PC-9 (cell line): ENCODE measurements at places on chromosomes 6 and 20. TPM values are rescaled to one million over a fixed set of nuclear protein-coding genes. Genes with fewer than 3 reads are reported as not detected.

Gene FANCE
- 6.9 and 9.6 TPM in 2 replicates for total RNA-seq

Gene OR2B6
- total RNA-seq, result 1.5 and 1.6 TPM in 2 replicates

Gene ZNF165
- 10.5 and 12.6 TPM in 2 replicates for total RNA-seq

Gene CLDN20
- not detected in 2 replicates for total RNA-seq

Gene NRN1
- total RNA-seq, result not detected in 2 replicates

Gene TAGAP
- total RNA-seq, result 0.23 TPM in 1 of 2 replicates, not detected in the other

Gene DLK2
- 3.6 and 6.2 TPM in 2 replicates for total RNA-seq

Gene CST8
- total RNA-seq, result not detected in 2 replicates

Gene TENT5A
- total RNA-seq, result 2.0 and 2.2 TPM in 2 replicates

Gene NRSN1
- total RNA-seq, result not detected in 2 replicates

Gene LIME1
- total RNA-seq, result 18.7 and 24.8 TPM in 2 replicates

Gene THEMIS
- not detected in 2 replicates for total RNA-seq

Gene MCHR2
- total RNA-seq, result not detected in 2 replicates

Gene ALDH8A1
- total RNA-seq, result 0.83 and 1.1 TPM in 2 replicates

Gene PSORS1C1
- total RNA-seq, result 29.2 and 34.2 TPM in 2 replicates

- H3K36me3 ChIP-seq, result no peaks in the 10 kb centered on the region
- H3K4me1 ChIP-seq, result no peaks in the 10 kb centered on the region
- no peak overlapping the region for H3K27ac ChIP-seq
These were observed 209.3 kb upstream of the TAB2 start for GRCh38 chr6:149108038-149108748.

GRCh38 chr6:157533048-157533871 lies 152.3 kb downstream of the ZDHHC14 start:
- no peak overlapping the region for H3K4me3 ChIP-seq
- peaks cover 65% of the 10 kb centered on the region for H3K4me1 ChIP-seq
- no peak overlapping the region for H3K27ac ChIP-seq
- no peak for DNase-seq
- H3K36me3 ChIP-seq, result no peaks in the 10 kb centered on the region
- no peaks in the 10 kb centered on the region for H3K27me3 ChIP-seq

GRCh38 chr6:105546754-105547153 lies 143.9 kb upstream of the PREP start:
- DNase-seq, result no peak
- no peaks in the 10 kb centered on the region for H3K36me3 ChIP-seq
- no peaks in the 10 kb centered on the region for H3K4me1 ChIP-seq
- H3K27me3 ChIP-seq, result no peaks in the 10 kb centered on the region
- no peak overlapping the region for H3K4me3 ChIP-seq

- no peak overlapping the region for H3K4me3 ChIP-seq
- no peaks in the 10 kb centered on the region for H3K36me3 ChIP-seq
- H3K4me1 ChIP-seq, result no peaks in the 10 kb centered on the region
- DNase-seq, result no peak
- H3K27ac ChIP-seq, result no peak overlapping the region
These were observed 2.6 kb downstream of the EPHA7 start for GRCh38 chr6:93416571-93417420.

- H3K27me3 ChIP-seq, result no peaks in the 10 kb centered on the region
- no peak overlapping the region for H3K4me3 ChIP-seq
These were observed 262.6 kb downstream of the NKAIN2 start for GRCh38 chr6:124066269-124066668.

- DNase-seq, result no peak
- no peaks in the 10 kb centered on the region for H3K36me3 ChIP-seq
- H3K4me3 ChIP-seq, result no peak overlapping the region
- no peak overlapping the region for H3K27ac ChIP-seq
- no peaks in the 10 kb centered on the region for H3K4me1 ChIP-seq
These were observed 379.0 kb downstream of the EPHA7 start for GRCh38 chr6:93040375-93040774.

DNA sequence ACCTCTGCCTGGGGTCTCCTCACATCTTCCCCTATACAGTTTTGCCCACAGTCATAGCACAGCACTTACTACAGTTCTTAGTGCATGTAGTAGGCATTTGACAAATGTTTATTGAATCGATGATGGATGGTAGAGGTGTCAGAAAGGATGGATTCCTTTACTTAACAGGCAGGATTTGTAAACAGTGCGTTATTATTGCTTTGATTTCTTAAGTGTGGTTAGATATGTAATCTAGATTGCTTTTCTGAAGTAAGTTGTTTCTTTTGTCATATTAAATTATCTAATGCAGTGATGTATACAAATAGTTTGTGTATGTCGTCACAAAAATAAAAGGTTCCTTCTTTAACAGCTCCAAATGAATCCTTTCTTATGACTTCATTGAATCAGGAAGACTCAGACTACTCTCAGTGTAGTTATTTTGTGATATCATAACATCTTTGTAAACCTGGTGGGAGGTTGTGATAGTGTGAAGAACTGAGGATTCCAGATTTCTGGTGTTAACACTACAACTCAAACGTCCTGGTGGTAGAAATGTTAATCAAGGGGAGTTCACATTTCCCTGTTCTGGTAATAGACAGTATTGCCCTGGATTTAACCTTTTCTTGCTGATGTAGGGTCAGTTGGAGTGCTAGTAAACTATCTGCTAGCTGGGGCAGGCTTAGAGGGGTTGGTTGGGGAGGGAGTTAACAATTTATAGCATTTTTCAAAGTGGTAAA lies 87.7 kb downstream of the HIVEP1 start:
- no peaks in the 10 kb centered on the region; the same call in 1 of the 2 replicates for H3K4me1 ChIP-seq
- H3K36me3 ChIP-seq, result no peaks in the 10 kb centered on the region
- no peak for DNase-seq

DNA sequence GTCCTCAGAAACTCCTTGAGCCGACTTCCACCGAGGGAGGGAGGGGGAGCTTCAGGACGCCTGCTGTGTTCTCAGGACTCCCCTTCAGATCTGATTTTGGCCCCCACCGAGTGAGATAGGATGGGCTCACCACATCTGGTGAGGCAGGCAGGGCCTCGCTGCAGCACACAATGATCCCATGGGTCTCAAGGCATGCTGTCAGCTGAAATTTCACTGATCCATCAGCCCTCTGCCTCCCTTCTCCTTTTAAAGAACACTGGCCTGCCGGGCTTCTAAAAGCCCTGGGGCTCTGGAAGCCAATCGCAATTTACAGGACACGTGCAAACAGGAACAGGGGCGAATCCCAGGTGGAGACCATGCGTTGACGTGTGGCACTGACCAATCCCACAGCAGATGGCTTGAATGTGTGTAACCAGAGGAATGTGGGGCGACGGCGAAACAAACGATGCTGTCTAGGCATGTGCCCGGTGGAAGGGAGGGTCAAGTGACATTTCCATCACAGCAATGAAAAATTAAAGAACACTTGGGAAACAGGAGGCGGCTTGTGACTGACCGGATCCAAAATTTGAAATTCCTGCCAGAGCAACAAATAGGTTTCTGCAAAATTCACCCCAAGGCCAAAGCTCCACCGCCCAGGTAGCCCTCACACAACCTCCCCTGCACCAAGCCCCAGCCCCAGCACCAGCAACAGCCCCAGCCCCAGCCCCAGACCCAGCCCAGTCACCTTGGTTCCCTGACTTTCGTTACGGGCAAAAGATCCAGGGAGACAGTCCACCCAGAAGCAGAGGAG lies 167.1 kb upstream of the ZNF337 start:
- H3K4me1 ChIP-seq, result peaks cover 10% of the 10 kb centered on the region; the same call in 1 of the 2 replicates
- peak; percentile 55 for DNase-seq
- no peak overlapping the region for H3K27ac ChIP-seq
- peak overlapping the region; percentile 71 for H3K4me3 ChIP-seq
- no peaks in the 10 kb centered on the region for H3K36me3 ChIP-seq

- H3K4me1 ChIP-seq, result no peaks in the 10 kb centered on the region
- no peak overlapping the region for H3K27ac ChIP-seq
- no peaks in the 10 kb centered on the region for H3K36me3 ChIP-seq
- H3K4me3 ChIP-seq, result no peak overlapping the region
- DNase-seq, result no peak
- H3K27me3 ChIP-seq, result no peaks in the 10 kb centered on the region
These were observed 280.8 kb upstream of the MARCKS start for GRCh38 chr6:113576310-113576709.

GRCh38 chr6:122673343-122673961 lies 63.2 kb downstream of the PKIB start:
- peak overlapping the region; percentile 8; the same call in 1 of the 2 replicates for H3K27ac ChIP-seq
- H3K4me1 ChIP-seq, result peaks cover 6% of the 10 kb centered on the region; the same call in 1 of the 2 replicates
- no peak overlapping the region for H3K4me3 ChIP-seq
- no peaks in the 10 kb centered on the region for H3K27me3 ChIP-seq
- no peak for DNase-seq
- no peaks in the 10 kb centered on the region for H3K36me3 ChIP-seq

- H3K4me3 ChIP-seq, result no peak overlapping the region
- peaks cover 5% of the 10 kb centered on the region; the same call in 1 of the 2 replicates for H3K36me3 ChIP-seq
- no peak for DNase-seq
- no peak overlapping the region for H3K27ac ChIP-seq
- H3K4me1 ChIP-seq, result no peaks in the 10 kb centered on the region
These were observed 17.0 kb downstream of the SNX3 start for GRCh38 chr6:108243836-108244235.

GRCh38 chr6:45634231-45634630 lies 256.5 kb upstream of the SUPT3H start:
- H3K27me3 ChIP-seq, result no peaks in the 10 kb centered on the region
- DNase-seq, result no peak
- no peaks in the 10 kb centered on the region for H3K36me3 ChIP-seq
- H3K4me3 ChIP-seq, result no peak overlapping the region
- H3K4me1 ChIP-seq, result peaks cover 15% of the 10 kb centered on the region

DNA sequence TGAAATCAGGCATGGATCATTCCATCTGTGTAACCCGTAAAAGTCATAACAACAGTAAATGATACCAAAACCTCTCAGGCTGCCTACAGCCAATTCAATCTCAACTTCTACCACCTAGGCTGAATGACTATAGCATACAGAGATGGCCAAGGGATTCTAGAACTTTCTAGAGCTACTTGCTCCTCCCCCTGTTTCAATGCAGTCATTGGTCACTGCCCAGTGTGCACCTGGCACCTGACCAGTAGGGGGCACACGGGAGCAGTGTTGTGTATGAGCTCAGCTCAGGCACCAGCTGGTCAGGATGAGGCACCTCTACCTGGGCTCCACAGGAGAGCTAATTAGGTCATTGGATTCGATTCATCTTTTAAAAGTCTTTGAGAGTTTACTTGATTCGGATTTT lies 86.2 kb downstream of the PLEKHG1 start:
- no peaks in the 10 kb centered on the region for H3K36me3 ChIP-seq
- DNase-seq, result peak; percentile 43
- H3K27me3 ChIP-seq, result no peaks in the 10 kb centered on the region
- 0 out of 2 replicates have a peak, but pooled peaks cover 5% of the 10 kb centered on the region for H3K4me1 ChIP-seq
- H3K27ac ChIP-seq, result no peak overlapping the region
- no peak overlapping the region for H3K4me3 ChIP-seq

- no peaks in the 10 kb centered on the region for H3K4me1 ChIP-seq
- H3K4me3 ChIP-seq, result no peak overlapping the region
- H3K27me3 ChIP-seq, result no peaks in the 10 kb centered on the region
- H3K36me3 ChIP-seq, result no peaks in the 10 kb centered on the region
- no peak overlapping the region for H3K27ac ChIP-seq
These were observed 178.2 kb downstream of the GJA10 start for GRCh38 chr6:90072501-90072900.

DNA sequence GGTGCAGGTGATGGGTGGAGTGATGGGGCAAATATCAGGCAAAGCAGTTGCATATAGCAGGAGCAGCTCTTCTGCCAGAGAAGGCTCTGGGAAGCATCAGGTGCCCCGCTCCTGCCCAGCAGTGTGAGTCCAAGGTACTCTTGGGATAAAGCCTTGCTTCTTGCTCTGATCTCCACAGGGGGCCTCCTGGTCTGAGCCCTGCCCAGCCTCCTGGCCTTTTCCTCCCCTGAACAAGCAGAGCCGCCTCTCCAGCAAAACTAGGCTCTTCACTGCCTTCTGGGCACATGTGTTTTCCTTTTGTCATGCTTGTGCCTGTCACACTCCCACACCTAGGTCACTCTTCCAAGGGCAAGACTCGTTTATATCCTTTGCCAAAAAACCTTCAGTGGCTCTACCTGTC lies 34.3 kb downstream of the SIRPA start:
- no peaks in the 10 kb centered on the region for H3K27me3 ChIP-seq
- no peaks in the 10 kb centered on the region for H3K36me3 ChIP-seq
- no peak overlapping the region for H3K4me3 ChIP-seq
- no peak for DNase-seq

DNA sequence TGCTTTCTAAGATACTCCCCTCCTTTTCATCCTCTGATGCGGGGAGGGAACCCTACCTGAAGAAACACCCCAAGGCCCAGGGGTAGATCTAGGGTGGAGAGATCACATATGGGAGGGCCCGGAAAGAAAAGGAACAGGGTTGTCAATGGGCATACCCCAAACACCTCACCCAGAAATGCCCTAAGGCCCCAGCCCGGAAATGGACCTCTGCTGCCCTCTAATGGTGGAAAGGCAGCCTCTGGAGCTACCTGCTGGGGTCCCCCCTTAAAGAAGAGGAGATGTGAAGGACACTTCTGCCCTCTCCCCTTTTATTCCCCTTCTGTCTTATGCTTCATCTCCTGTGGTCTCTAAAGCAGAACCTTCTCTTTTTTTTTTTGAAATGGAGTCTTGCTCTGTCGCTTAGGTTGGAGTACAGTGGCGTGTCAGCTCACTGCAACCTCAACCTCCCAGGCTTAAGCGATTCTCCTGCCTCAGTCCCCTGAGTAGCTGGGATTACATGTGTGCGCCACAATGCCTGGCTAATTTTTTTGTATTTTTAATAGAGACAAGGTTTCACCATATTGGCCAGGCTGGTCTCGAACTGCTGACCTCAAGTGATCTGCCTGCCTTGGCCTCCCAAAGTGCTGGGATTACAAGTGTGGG lies 458 bp upstream of the ARMC12 start:
- H3K27ac ChIP-seq, result no peak overlapping the region
- peak; percentile 71 for DNase-seq
- H3K4me1 ChIP-seq, result peaks cover 7% of the 10 kb centered on the region
- no peak overlapping the region for H3K4me3 ChIP-seq
- no peaks in the 10 kb centered on the region for H3K27me3 ChIP-seq

- DNase-seq, result no peak
- no peak overlapping the region for H3K27ac ChIP-seq
- H3K4me1 ChIP-seq, result no peaks in the 10 kb centered on the region
- H3K4me3 ChIP-seq, result no peak overlapping the region
These were observed 641 bp downstream of the TCF15 start for GRCh38 chr20:609371-609964.

- DNase-seq, result peak; percentile 70
- no peaks in the 10 kb centered on the region for H3K27me3 ChIP-seq
- H3K4me1 ChIP-seq, result peaks cover 34% of the 10 kb centered on the region
- H3K4me3 ChIP-seq, result no peak overlapping the region
These were observed 3.1 kb upstream of the CEBPB start for GRCh38 chr20:50187403-50188051.

- no peaks in the 10 kb centered on the region for H3K27me3 ChIP-seq
- H3K27ac ChIP-seq, result no peak overlapping the region
- H3K4me1 ChIP-seq, result no peaks in the 10 kb centered on the region
- H3K4me3 ChIP-seq, result no peak overlapping the region
- H3K36me3 ChIP-seq, result no peaks in the 10 kb centered on the region
These were observed 103.4 kb upstream of the AHI1 start for GRCh38 chr6:135600931-135601330.

GRCh38 chr20:50389808-50390684 lies 120.1 kb upstream of the PTPN1 start:
- H3K27me3 ChIP-seq, result no peaks in the 10 kb centered on the region
- no peak overlapping the region for H3K4me3 ChIP-seq
- H3K27ac ChIP-seq, result no peak overlapping the region
- no peak for DNase-seq
- H3K4me1 ChIP-seq, result peaks cover 19% of the 10 kb centered on the region
- H3K36me3 ChIP-seq, result no peaks in the 10 kb centered on the region
